ENCODE measurements at places on chromosomes 13 and 19.

DNA sequence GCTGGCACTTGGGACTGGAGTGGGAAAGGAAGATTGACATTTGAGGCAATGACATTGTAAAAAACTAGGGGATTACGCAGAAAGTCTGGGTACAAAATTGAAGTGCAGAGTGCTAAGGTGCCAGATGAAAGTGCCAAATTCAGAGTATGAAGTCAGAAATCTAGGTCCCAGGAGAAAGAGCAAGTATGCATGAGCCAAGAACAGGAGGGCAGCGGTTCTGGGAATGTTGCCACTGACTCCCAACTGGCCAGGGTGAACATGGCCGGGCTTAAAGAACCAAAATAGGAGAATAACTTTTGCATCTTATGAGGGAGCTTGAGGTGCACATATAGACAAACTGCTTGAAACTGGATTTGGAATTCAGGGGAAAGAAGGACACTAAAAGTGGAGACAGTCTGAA, 495.8 kb upstream of the KLF12 start:
- DNase-seq: no peak

- no peak for DNase-seq
Measured at GRCh38 chr13:95387733-95388207, 86.5 kb upstream of the ABCC4 start.

DNA sequence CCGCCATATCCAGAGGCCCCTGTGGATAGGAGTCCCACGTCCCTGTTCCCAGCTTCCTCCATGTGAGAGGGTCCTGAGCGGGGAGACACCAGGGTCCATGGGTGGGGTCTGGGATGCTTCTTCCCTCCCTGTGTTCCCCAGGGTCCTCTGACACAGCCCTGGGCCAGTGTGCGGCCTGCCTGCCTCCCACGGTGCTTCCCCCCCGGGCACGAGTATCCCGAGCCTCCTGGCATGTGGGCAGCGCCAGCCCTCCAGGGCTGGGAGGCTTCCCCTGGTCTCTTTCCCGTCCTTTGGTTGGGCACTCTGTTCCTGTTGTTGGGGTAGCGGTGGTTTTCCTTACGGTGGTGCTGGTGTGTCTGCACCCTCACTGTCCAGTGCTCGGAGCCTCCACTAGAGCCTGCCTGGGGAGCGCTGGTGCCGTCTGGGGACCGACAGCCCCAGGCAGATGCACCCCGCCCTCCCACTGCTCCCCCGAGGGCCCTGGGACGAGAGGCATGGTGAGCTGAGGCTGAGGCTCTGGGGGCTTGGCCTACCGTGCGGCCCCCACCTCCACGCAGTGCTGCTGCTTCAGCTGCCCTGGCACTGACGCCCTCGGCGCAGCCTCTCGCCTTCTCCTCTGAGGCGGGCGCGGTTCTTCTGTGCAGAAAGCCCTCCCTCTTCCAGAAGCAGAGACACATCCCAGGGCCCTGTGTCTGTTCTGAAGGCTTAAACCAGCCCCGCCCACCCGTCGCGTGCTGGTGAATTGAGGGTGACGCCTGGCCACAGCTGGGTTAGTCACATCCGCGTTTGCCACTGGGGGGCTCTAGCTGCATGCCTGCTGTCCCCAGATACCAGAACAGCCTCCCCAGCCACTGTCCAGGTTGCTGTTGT, 27.9 kb downstream of the PLEKHJ1 start:
- no peak for DNase-seq

GRCh38 chr19:51783372-51783771, 11.6 kb upstream of the FPR3 start:
- no peak for DNase-seq

DNA sequence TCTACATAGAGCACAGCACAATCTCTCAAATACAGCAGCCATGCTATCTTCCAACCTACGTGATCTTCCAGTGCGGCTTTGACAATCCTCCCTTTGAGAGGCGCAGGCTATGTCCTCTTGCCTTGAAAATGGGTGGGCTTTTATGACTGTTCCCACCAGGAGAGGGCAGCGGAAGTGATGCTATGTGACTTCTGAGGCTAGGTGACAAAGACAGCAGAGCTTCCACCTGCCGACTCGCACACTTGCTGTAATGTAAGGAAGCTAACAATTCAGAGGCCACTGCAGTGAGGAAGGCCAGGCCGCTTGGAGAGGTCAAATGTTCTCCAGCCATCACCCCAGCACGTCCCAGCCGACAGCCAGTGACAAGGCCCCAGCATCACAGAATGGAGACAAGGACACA, 65.8 kb downstream of the MRPL57 start:
- no peak for DNase-seq

DNA sequence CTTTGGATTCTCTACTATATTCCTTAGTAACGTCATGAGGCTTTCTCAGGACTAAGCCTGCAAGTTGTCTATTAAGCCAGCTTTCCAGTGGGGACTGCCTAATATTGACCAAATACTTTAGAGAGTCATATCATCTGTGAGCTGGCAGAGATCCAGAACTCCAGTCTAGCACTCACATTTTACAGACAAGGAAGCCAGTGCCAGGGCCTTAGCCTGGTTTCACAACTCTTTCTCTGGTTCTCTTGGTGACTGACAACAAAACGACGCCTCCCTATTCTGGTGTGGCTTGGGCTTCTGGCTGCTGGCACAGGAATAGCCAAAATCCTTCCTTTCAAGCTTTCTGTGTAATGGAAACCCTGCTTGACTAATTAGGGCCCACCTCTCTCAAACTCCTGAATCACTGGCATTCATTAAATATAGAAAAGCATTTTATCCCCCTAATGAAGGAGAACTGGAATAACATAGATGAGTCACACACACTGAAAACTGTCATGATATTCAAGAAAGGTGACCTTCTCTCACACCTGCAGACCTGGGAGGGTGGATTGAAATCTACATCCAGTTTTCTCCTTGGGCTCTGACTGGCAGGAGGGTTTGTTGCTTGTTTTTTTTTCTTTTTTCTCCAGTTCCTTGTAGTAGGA, 75.2 kb upstream of the UBL3 start:
- no peak for DNase-seq

- DNase-seq: no peak
Measured at GRCh38 chr19:39778763-39779162, at the start of gene LEUTX. LEUTX (plus strand) TSS chr19:39778854; CDS start chr19:39778921, 67 bp downstream.

DNA sequence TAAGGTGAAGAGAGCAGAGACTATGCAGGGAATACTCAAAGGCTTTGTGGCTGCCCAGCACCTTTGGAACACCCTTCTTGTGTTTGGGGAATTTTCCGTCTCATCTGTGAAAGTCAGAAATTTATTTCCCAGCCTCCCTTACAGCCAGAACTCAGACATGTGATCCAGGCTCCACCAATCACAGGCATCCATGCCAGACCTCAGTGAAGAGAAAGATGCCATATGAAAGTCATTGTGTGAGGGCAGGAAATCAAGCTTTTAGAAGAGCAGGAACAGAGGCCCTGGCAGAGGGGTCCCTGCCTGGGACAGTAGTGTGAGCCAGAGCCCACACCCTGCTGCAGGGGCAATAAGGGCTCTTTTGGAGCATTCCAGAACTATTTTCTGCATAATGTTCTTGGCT, 12.1 kb downstream of the CCDC70 start:
- DNase-seq: no peak

- DNase-seq: no peak
Measured at GRCh38 chr19:51196181-51196580, 28.7 kb upstream of the CD33 start.

- DNase-seq: no peak
Measured at GRCh38 chr19:12202250-12202649, 39.4 kb downstream of the ZNF136 start.

All from NCI-H1930 (cell line).